ENCODE measurements at places on chromosomes 3 and 15.
A peak's percentile ranks its signal among the peaks of the same experiment; 100 is the strongest.

DNA sequence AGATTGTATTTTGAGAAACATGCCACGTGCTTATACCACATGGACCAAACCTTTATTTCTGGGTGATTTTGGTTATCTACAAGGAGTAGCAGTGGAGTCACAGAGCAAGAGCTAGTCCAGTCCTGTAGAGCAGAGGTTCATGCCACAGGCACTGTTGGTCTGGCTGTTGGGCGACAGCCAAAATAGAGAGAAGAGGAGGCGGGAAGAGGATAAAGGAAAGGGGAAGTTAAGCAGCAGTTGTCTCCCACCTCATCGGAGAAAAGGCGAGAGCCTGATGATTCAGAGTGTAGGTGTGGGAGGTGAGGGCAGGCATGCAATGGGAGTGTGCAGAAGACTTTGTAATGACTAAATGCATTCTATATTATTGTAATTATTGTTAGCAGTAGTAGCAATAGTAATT, 237.5 kb upstream of the ROPN1 start:
- DNase-seq: no peak

DNA sequence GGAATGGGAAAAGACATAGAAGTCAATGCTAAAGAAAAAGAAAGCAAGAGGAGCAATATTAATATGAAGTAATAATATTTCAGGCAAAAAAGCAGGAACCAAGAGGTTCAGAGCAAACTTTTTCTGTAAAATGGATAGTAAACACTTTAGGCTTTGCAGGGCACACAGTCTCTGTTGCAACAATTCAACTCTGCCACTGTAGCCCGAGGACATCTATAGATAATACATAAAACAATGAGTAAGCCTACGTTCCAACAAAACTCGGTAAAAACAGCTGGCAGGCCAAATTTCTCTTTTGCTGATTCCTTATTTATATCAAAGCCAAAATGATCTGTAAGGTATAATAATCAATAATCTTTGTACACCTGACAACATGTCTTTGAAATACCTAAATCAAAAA, 56.8 kb downstream of the SMAD6 start:
- no peak for DNase-seq

DNA sequence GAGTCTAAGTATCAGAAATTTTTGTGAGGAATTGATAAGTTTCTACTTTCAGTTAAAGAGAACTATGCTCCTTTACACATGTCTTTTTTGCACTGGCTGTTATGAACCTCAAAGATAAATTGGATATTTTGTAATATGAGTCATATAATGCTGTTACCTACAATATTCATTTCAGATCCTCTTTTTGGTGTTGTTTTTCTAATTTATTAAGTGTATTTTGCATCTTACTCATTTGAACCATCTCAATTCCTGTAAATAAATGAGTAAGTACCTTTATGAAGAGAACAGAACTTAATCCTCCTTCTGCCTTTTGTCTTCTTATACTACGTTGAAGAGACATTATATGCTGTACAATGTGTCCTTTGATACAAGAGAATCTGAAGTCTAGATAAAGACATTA, 74.4 kb downstream of the ZIC1 start:
- DNase-seq: no peak

GRCh38 chr15:79091204-79091867, 756 bp upstream of the RASGRF1 start:
- DNase-seq: peak; percentile 19

DNA sequence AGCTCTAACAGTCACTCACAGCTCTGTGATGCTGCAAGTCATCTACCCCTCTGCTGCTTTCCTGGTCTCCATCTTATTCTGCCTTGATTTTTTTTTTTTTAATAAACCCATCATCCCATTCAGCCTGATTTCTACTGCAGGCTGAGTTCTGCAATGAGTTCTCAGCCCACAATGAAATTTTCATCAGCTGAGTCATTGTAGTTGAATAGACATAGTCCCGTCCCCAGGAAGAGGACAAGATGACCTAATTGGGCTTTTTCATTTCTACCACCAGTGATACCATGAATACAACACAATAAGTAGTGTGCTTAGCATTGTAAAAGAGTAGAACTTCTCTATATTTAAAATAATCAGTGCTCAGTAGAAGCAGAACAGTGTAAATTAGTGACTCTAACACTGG, 59.3 kb downstream of the C3orf85 start:
- DNase-seq: no peak

DNA sequence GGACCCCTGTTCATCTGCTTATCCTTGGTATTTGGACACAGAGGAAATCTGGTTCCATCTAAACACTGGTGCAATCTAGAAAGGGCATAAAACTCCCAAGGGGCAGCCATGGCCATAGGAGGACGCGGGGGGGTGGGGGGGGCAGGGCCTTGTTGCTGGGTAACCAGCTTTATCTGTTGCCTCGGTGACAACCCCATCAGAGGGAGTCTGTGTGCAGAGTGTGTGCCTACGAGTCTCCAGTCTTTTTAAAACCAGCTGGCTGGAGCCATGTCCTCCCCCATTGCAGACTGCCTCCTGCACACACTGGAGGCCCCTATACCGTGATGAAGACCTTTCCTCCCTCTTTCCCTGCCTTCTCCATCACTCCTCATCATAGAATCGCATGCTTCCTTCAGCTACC, 26.4 kb upstream of the CORO2B start:
- no peak for DNase-seq

DNA sequence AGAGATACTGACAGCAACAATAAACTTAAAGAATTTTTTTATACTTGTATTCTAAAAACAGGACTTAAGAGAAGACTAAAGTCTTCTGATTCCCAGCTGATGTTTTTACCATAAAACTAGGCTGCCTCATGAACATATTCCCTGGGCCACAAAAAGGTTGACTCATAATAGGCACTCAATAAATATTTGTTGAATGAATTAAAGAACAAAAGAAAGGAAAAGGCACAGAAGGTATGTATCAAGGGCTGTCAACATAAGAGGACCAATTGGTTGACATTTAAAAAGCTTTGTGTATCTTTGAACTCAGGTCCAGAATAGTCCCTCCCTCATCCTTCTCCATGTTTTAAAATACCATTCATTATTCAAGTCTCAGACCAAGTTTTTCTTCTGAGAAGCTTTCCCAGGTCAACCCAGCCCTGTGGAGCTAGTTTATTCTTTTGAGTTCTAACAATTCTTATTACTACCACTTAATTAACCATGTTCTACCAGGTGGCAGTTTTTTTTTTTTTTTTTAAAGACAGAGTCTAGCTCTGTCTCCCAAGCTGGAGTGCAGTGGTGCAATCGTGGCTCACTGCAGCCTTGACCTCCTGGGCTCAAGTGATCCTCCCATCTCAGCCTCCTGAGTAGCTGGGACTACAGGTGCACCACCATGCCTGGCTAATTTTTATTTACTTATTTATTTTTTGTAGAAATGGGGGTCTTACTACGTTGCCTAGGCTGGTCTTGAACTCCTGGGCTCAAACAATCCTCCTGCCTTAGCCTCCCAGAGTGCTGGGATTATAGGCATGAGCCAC, 17.5 kb upstream of the ARHGEF3 start:
- DNase-seq: no peak

DNA sequence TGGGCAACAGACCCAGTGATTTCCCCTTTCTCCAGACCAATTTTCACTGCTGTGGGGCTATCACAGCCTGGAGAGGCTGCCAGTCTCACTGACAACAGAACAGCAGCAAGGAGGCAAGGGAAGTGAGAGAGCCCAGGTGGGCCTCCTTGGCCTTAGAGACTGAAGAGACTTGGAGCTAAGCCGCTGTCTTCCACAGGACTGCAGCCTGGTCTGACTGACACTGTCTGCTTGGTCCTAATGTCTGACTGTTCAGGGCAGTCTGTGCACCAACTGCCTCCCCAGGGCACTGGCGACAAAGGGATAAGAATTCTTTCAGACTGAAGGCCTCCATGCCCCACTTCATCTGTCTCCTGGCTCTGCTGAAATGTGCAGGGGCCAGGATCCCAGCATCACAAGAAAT, 11.5 kb downstream of the POMGNT2 start:
- peak; percentile 84 for DNase-seq

DNA sequence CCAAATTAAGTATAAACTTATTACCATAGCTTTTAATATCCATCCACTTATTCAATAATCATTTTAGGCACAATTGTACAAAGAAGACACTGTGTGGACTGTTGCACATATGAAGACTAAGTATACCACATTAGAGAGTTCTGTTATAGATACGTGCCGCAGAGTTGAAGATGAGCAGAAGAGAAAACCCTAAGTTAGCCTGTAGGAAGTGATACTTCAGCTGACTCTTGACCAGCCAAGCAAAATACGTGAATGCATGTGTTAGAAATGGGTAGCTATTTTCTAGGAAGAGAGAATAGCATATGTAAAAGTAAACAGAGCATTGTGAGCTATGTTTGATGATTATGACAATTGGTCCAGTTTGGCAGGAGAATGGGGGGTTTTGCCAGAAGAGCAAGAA, 272.0 kb upstream of the ATP11B start:
- no peak for DNase-seq

DNA sequence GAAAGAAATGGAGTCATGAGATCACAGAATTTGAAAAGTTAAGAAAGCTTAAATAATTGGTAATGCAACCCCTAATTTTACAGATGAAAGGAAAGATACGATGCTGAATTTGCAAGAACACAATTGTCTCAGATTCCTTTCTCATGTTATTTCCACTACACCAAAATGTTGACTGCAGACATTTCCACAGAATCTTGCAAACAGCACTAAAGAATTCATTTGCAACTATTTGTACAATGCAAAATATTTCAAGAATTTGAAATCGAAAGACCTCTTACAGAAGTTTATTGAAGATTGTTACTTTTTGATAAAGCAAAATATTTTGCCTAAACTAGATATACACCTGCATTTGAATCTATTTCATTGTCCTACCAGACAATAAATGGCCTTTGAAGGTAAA, 194.1 kb upstream of the KCNMB2 start:
- DNase-seq: no peak
